ENCODE measurements at places on chromosomes 1 and 21. TPM values are rescaled to one million over a fixed set of nuclear protein-coding genes. Genes with fewer than 3 reads are reported as not detected.

DNA sequence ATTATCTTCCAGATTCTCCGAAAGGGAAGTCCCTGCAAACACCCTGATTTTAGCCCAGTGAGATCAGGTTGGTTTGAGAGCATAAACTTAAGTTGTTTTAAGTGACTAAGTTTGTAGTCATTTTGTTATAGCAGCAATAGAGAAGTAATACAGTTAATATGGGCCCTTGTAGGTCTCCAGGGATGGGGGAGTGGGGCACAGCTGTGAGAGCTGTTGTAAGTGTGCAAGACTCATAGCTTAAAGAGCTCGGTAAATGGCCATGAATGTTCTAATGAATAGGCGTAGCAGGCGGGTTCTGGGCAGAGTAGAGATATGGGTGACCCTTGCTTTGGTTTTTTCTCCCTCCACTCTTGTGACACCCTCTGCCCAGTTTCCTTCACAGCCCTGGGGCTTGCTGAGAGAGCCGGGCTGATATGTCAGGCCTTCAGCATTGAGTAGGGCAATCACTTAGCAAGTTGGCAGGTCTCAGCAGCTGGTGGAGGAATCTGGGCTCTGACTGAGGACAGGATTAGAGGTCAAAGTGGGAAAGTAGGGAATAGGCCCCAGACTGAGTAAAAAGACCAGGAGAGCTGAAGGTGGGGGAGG lies 16.0 kb upstream of the ID3 start:
- no peaks in the 10 kb centered on the region for H3K4me1 ChIP-seq
- no peak for DNase-seq
- no peak overlapping the region for H3K27ac ChIP-seq

The PLPPR4 gene
- 0.32 TPM for total RNA-seq

GRCh38 chr1:183877053-183877720 lies 72.3 kb downstream of the RGL1 start:
- no peak for DNase-seq
- no peaks in the 10 kb centered on the region for H3K27me3 ChIP-seq
- H3K4me1 ChIP-seq = peaks cover 5% of the 10 kb centered on the region
- H3K36me3 ChIP-seq = no peaks in the 10 kb centered on the region

The ST3GAL3 gene
- total RNA-seq = 20.7 TPM

DNA sequence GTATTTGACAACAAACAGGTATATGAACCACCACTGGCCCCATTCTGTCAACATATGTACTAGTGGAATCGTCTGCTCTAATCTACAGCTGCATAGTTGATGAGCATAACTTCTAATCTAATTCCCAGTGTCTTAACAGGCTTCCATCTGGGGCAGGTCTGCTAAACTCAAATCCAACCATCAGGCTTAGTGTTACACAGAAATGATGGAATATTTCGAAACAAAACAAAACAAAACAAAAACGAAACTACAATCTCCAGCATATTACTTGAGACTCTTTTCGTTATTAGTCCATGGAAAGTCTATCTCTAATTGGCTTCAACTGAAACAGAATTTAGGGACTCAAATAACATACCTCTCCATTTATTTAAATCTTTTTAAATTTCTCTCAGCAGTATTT lies 37.6 kb downstream of the DIPK1A start:
- H3K36me3 ChIP-seq = no peaks in the 10 kb centered on the region
- no peak for DNase-seq
- H3K4me1 ChIP-seq = no peaks in the 10 kb centered on the region
- H3K27me3 ChIP-seq = no peaks in the 10 kb centered on the region
- H3K4me3 ChIP-seq = no peak overlapping the region
- no peak overlapping the region for H3K27ac ChIP-seq

- DNase-seq = no peak
- H3K27ac ChIP-seq = no peak overlapping the region
- peaks cover 23% of the 10 kb centered on the region for H3K36me3 ChIP-seq
- H3K4me3 ChIP-seq = no peak overlapping the region
Measured at GRCh38 chr1:47927165-47927564, 70.0 kb downstream of the TRABD2B start.

DNA sequence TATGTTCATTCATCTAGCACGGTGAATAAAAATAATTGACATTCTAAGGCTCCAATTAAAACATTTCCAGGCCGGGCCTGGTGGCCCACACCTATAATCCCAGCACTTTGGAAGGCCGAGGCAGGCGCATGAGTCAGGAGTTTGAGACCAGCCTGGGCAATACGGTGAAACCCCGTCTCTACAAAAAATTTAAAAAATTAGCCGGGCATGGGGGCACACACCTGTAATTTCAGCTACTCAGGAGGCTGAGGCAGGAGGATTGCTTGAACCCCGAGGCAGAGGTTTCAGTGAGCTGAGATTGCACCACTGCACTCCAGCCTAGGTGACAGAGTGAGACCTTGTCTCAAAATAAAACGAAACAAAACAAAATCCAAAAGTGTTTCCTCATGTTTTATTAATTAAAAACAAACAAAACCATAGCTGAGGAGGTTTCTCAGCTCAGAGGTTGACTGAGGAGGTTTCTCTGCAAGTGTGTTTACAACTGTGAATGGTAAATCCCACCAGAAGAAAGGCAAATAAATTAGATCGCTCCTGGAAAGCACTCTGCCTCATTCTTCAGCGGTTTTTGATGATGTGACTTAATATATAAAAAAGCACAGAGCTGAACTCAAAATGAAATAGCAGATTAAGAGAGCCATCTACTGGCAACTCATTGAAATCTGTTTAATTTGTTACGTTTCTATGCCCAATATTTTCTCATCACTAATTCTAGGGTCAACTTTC lies 37.7 kb upstream of the ATG4C start:
- H3K27me3 ChIP-seq = no peaks in the 10 kb centered on the region
- DNase-seq = no peak
- H3K4me1 ChIP-seq = no peaks in the 10 kb centered on the region
- no peaks in the 10 kb centered on the region for H3K36me3 ChIP-seq

GRCh38 chr1:119724611-119725218 lies 13.0 kb downstream of the PHGDH start:
- no peaks in the 10 kb centered on the region for H3K4me1 ChIP-seq
- no peak overlapping the region for H3K4me3 ChIP-seq
- H3K36me3 ChIP-seq = peaks cover 93% of the 10 kb centered on the region
- DNase-seq = no peak

DNA sequence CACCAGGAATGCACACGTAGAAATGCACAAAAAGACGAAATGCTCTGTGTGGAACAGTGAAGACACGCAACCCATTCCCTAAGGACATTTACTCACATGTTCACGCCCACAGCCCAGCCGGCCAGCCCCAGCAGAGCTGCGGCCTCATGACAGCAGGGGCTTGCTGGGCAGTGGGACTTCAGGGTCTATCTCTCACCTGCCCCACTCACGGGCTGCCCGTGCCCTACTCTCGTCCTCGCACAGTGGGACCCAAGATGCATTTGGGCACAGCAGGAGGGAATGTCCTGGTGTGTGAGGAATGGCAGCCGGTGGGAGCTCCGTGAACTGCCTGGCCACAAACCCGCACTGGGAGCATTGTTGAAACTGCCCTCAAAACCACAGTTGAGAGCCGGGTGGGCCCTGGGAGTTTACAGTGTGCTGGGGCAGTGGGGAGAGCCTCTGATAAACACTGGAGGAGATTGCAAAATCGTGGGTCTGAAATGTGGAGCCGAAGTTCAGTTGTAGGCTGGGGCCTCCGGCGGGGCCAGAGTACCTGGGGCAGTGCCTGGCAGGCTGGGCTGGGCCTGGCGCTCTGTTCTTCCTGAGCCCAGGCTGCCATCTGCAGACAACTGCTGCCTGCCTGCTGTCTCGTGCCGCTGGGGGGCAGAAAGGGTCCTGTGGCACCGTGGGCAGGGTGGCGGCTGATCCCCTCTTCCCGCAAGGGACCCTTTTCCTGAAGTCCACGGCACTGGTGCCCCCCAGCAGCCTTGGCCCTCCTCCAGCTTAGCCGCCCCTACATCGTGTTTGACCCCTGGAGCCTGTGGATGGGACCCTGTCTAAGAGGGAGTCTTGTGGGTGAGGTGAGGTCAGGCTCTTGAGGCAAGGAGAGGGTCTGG lies 20.7 kb upstream of the POFUT2 start:
- no peaks in the 10 kb centered on the region for H3K27me3 ChIP-seq
- H3K27ac ChIP-seq = peak overlapping the region; percentile 64
- peaks cover 5% of the 10 kb centered on the region for H3K4me1 ChIP-seq
- no peak overlapping the region for H3K4me3 ChIP-seq
- no peaks in the 10 kb centered on the region for H3K36me3 ChIP-seq

All from endodermal cell (in vitro differentiated cells).